ENCODE measurements at places on chromosomes 11 and 22.

- no peak for DNase-seq
Measured at GRCh38 chr11:90661233-90661632, 438.4 kb upstream of the CHORDC1 start.

DNA sequence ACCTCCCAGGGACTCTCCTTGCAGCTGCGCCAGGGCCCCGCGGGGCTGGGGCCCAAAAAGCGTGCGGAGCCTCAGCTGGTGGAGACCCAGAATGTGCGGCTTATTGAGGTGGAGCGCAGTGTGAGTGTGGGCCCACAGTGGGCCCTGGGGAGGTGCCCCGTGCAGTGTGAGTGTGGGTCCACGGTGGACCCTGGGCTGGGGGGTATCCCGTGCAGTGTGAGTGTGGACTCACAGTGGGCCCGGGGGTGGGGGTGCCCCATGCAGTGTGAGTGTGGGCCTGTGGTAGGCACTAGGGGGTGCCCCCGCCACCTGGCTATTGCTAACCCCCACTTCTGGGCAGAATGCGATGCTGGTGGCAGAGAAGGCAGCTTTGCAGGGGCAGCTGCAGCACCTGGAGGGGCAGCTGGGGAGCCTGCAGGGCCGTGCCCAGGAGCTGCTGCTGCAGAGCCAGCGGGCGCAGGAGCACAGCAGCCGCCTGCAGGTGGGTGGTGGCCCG is 7.8 kb upstream of the RPS6KA4 start:
- no peak for DNase-seq

GRCh38 chr11:67366961-67367760 is 6.2 kb downstream of the CLCF1 start:
- no peak for DNase-seq

DNA sequence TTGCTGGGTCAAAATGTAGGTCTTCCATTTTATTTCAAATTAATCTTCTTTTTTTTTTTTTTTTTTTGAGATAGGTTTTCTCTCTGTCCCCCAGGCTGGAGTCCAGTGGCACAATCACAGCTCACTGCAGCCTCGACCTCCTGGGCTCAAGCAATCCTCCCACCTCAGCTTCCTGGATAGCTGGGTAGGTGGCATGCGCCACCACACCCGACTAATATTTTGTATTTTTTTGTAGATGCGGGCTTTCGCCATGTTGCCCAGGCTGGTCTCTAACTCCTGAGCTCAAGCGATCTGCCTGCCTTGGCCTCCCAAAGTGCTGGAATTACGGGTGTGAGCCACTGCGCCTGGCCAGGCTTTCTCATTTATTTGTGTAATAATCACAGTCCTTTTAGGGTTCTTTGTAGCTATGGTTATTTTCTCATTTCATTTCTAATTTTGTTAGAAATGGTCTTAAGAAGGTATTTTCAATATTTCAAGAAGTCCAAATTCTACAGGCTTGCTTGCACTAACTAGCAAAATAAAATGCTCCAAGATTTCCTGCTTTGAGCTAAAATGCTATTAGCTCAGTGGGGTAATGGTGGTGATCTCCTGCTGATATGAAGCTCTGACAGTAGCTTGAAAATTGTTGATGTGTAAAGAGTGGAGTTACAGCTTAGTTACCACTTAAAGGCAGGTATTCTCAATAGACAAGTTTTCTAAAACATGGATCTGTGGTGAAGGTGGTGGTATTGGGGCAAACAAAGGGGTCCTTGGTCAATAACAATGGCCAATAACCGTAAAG is 50.0 kb downstream of the RBX1 start:
- DNase-seq = peak; percentile 6

DNA sequence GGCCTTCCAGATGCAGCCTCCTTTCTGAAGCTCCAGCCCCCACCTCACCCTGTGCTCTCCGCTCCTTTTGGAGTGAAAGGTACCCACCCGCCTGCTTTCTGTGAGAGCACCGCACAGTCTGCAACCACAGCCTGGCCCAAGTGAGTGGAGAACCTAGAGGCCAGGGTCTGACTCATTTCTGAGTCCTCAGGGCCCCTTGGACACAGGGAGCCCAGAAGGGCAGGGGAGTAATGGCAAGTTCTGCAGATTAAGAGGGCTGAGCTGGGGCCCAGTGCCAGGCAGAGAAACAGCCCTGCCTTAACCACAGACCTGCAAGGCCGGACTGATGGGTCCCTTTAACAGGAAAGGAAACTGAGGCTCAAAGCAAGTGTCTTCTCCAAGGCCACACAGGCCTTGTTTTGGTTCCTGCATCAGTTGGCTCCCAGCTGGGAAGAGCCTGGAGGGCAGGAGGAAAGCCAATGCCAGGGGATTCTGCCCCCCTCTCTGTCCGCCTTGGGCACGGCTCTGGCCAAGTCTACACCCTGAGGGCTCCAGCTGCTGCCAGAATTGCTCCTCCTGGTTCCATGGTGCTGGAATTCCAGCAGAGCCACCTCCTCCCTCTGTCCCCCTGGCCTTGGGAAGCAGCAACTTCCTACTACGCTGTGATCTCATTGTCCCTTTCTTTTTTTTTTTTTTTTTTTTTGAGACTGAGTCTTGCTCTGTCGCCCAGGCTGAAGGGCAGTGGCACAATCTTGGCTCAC is 55.1 kb downstream of the CYTH4 start:
- DNase-seq = no peak

GRCh38 chr11:69216647-69217051 is 60.9 kb downstream of the SMIM38 start:
- no peak for DNase-seq

- DNase-seq = peak; percentile 66
Measured at GRCh38 chr11:71240865-71241691, 11.3 kb downstream of the SHANK2 start.

GRCh38 chr11:35619855-35620640 is 1.8 kb downstream of the FJX1 start:
- peak; percentile 79 for DNase-seq

DNA sequence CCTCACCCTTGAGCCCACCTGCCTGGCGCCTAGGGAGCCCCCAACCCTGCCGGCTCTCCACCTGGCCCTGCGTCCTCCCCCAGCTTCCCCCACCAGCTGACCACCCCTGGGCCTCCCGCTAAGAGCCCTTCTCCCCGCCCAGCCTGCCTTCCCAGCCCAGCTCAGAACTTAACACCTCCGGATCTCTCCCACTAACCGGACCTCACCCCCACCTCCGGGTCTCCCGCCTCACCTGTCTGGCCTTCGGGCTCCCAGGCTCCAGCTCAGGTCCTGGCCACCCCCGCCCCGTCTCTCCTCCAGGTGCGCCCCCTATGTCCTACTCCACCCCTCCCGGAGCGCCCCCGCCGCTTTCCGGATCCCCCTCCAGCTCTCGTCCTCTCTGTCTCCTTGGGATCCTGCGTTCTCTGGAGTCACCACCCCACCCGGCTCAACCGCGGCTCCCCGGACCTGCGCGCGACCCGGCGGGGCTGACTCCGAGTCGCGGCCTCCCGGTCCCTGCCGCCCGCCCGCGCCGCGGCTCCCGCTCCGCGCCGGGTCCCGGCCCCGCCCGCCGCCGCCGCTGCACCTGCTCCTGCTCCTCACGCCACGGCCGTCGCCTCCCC is at the start of gene KCNJ11:
Gene KCNJ11 (minus strand): TSS at position 51 of the 602 bp plus-strand sequence. CDS start 568 bp downstream, outside the sequence.
- no peak for DNase-seq

GRCh38 chr22:24873226-24873625 is 67.2 kb downstream of the SGSM1 start:
- DNase-seq = no peak

DNA sequence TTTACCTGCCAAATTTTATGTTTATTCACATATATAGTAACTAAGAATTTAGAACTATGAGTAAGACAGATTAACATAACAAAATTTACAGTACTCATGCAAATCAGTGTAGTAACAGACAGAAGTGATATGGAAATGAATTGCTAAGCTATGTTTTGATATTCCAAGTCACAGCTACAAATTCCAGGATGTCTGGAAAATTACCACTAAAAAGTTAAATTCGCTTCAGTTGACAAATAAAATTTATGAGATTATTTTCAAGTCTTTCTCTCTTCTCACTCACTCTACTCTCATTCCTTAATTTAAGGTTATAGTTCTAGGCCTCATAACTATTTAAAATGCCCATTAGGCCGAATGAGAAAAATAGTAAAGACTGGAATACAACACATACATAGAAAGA is 18.1 kb downstream of the XKR3 start:
- no peak for DNase-seq

DNA sequence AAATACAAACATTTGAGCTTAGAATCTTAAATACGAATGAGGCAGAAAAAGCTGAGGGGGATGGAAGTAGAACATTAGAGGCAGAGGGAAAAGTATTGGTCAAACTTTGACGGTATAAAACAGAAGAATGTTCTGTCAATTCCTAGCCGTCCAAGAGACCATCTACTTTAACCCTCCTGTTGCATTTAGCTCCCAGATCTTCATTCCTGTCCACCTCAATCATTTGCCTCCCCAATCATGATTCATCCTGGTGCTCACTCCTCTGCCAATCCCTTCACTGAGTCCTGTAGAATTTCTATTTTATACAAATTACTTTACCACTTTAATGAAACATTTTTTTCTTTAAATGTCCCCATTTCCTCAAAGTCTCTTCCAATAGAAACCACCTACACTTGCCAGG is 28.2 kb downstream of the C2CD3 start:
- peak; percentile 61 for DNase-seq

DNA sequence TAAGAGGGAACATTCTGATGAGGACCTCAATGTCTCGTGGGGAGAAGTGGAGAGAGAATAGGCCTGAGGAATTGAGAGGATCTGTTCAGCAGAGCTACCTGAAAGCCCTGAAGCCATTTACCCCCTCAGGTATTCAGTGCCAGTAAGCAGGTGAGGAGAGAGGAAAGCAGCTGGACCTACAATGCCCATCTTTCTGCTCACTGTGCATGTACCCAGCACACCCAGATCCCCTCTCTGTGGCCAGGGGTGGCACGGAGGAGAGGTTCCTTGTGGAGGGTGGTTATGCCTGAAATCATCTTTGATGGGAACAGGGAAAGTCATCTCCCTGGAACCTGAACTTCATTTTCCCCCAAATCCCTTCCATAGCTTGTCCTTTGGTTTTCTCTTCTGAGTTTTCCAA is 277.8 kb upstream of the B3GAT1 start:
- DNase-seq = no peak

DNA sequence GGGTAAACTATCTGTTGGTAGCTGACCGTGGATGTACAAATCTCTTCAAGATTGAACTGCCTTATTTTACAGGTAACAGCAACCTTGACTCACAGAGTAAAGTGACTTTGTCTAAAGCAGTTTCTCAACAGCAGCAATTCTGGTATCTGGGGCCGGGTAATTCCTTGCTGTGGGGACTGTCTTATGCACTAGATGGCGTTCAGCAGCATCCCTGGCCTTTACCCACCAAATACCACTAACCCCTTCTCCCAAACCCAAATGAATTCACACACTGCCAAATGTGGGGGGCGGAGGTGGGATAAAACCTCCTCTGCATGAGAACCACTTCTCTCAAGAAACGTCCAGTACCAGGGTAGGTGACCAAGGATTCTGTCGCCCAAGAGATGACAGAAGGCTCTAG is 1.7 kb upstream of the INCENP start:
- no peak for DNase-seq

GRCh38 chr11:86341382-86341781 is 33.3 kb upstream of the CCDC81 start:
- DNase-seq = no peak

GRCh38 chr22:38716271-38716670 is 10.5 kb downstream of the GTPBP1 start:
- no peak for DNase-seq

DNA sequence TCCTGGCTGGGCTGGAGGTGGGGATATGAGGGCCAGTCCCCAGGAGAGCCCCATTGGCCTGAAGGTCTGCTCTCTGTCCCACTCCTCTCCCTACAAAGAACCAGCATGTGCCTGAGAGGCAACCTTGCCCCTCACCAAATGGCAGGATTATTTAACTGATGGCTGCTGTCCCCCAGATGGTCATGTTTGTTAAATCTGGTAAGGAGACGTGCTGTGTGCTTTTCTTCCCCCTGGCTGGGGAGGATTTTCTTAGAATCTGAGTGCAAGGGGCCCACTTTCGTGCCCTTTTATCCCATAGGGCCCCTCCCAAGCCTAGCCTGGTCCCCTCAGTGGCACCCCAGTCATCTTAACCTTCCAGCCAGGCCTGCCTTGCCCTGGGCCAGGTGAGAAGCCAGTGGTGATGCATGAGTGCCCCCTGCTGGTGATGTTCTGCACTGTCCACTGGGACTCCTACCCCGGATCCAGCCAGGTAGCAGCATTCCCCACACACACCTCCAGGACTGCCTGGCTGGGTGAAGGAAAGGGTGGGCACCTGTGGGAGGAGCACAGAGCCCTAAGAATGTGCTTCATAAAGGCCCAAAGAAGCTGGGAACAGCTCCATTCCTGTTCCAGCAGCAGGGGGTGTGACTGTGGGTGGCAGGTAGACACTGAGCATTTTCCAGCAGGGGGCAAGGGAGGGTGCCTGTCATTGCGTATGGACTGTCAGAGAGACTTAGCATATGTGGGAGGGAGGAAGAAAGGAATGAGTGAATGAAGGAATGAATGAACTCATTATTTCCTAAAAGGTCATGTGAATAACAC is 28.9 kb downstream of the MFNG start:
- peak; percentile 84 for DNase-seq

DNA sequence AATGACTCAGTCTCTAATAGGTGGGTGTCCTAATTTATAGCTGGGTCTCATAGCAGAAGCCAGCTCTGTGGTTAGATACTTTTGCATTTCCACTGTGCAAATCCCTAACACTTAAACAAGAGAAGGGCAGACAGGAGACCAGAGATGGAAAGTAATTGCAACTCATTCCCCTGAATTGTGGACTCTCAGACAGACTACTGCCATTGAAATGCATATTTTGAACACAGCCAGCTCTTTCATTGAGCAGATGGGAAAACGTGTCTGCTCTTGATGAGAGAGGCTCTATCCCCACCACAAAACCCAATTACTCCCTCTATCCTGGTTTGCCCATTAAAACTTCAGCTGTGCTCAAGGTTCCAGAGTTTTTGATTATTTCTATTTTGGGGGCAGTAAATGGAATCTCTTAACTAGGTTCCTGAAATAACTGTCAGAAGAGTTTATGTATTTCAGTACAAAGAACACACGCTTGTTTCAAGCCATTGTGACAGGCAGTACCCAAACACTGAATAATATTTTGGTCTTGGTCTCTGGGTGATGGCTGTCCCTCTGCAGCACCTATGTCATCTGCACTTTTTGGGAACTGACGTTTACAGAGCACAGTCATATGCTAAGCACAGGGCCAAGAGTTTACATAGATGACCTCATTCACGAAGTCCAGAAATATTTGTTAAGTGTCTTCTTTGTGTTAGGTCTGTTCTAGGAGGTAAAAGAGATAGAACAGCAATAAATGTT is 41.7 kb downstream of the FAM227A start:
- no peak for DNase-seq

DNA sequence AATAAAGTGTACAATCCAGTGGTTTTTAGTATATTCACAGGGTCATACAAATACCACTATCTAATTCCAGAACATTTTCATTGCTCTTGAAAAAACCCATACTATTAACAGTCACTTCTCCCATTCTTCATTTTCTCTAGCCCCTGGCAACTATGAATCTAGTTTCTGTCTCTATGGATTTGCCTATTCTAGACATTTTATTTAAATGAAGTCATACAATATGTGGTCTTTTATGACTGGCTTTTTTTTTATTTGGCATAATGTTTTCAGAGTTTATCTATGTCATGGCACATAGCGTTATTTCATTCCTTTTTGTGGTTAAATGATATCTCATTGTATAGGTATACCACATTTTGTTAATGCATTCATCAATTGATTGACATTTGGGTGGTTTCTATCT is 59.4 kb downstream of the KDM2A start:
- no peak for DNase-seq

- DNase-seq = no peak
Measured at GRCh38 chr11:75200051-75200450, 40.5 kb upstream of the TPBGL start.

Data from astrocyte of the hippocampus (primary cell).